ENCODE measurements at places on chromosomes 12 and 14.

- DNase-seq, result no peak
Measured at GRCh38 chr12:20629414-20630156, 65.5 kb upstream of the SLCO1C1 start.

DNA sequence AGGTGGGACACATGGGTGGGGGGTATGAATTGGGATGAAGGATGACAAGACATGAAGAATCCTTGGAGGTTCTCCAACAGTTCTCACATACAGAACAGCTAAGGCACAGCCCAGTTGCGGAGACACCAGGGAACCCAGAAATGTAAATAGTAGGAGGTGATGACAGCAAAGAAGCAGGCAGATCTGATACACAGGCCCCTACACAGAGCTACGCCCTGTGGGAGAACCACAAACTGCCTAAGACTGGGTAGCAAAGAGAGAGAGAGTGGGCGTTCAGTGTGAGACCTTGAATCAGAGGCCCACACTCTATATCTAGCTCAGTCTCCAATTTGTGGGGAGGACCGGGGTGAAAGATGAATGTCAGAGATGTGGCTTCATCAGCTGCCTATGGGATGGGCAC is 9.5 kb upstream of the NUMB start:
- DNase-seq, result no peak

- no peak for DNase-seq
Measured at GRCh38 chr14:52219488-52220084, 47.9 kb upstream of the PTGDR start.

DNA sequence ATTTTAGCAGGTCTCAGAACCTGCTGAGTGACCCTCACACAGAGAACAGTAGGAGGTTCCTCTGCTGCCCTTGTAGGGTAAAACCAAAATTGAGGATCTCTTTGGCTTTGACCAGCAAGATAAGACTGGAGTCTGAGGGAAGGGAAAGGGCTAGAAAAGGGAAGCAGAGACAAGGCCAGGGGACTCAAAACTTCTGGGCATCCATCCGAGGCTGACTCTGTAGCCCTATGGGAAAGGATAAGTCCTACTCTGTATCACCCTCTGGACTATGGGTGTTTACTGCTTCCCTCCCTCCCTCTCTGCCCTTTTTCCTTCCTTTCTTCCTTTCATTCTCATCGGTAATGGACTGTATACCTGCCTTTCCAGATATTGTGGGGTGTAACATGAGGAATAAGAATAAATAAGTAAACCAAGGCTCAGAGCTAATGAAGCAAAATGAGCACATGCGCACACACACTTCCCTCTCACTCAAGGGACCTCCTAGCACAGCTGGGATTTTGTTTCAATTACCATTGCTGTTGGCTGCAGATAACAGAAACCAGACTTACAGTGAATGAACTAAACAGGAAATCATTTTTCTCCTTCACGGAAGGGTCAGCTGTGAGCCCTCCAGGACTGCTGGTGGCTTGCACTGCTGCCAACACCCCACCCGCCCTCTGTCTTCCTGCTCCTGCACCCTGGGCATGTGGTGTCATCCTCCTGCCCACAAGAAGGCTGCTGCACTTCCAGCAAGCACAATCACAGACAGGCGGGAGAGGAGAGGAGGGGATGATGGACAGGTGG is 404.4 kb upstream of the CCDC196 start:
- no peak for DNase-seq

DNA sequence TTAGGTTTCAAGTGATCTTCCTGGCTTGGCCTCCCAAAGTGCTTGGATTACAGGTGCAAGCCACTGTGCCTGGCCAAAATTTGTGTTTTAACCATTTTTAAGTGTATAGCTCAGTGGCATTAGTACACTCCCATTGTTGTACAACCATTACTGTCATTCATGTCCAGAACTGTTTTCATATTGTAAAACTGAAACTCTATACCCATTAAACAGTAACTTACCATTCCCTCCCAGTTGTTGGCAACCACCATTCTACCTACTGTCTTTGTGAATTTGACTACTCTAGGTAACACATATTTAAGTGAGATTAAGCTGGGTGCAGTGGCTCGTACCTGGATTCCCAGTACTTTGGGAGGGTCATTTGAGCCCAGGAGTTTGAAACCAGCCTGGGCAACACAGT is 67.3 kb upstream of the KCNH3 start:
- DNase-seq, result no peak

GRCh38 chr12:111435661-111436201 is 30.0 kb downstream of the SH2B3 start:
- no peak for DNase-seq

DNA sequence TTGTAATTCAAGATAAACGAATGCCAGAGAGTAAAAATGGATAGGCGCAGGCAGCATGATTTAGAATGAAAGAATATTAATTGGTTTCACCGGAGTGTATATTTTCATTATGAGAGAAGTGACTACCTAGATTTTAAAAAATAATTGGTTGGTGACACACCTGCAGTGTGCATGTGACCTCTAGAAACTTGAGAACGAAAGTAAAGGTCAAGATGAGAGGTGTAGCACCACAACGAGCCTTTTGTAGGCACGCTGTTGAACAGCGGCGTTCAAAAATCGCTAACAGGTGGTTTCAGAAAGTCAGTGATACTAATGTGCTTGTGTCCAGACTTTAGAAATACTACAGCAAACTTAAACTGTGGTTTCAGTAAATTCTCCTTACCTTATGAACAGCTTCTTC is 123.8 kb downstream of the NPAS3 start:
- no peak for DNase-seq

DNA sequence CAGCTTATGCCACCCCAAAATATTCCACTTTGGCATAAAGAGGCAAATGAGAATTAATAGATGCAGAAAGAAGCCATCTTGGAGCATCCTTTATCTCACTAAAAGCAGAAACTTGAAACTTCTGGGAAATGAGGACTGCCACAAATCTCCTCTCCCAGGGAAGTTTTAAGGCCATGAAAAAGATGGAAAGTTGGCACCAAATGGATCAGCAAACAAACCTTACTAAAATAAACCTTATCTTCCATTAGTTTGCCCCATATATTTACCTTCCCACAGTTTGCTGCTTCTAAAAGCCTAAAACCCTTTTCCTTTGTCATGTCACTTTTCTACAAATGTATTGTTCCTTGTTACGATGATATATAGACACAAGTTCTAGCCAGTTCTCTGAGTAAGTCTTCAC is 340.0 kb upstream of the USP15 start:
- no peak for DNase-seq

DNA sequence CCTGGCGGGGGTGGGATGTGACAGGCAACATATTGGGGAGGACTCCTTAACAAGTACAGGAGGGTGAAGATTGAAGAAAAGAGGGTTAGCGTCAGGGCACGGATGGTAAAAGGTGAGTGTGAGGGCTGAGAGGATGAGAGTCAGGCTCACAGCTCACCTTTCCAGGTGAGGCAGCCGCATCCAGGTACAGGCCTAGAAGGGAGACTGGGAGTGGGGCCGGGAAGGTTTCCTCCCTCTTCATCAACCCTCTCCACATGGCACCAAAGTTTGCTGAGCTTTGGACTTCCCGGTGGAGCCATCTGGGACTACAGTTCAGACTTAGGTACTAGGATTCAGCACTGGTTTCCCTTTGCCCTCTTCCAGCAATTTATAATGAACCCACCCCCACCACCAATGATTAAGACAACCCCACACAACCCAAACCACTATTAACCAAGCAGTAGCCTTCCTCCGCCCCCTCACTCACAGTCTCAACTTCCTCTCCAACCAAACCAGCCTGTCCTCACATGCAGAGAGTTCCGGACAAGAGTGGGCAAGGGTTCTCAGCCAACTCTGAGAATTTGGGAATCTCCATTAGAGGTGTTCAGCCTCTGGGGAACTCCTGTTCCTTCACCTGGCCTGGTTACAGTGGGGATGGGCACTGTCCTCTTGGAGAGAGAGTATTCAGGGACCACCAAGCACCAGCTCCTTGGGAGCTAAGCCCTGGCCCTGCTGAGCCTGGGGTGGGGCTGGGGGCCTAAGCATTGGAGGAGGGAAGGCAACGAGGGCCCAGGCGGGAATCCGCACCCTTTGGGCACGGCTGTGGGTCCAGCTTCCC is 2.4 kb upstream of the HOXC4 start:
- DNase-seq, result no peak

DNA sequence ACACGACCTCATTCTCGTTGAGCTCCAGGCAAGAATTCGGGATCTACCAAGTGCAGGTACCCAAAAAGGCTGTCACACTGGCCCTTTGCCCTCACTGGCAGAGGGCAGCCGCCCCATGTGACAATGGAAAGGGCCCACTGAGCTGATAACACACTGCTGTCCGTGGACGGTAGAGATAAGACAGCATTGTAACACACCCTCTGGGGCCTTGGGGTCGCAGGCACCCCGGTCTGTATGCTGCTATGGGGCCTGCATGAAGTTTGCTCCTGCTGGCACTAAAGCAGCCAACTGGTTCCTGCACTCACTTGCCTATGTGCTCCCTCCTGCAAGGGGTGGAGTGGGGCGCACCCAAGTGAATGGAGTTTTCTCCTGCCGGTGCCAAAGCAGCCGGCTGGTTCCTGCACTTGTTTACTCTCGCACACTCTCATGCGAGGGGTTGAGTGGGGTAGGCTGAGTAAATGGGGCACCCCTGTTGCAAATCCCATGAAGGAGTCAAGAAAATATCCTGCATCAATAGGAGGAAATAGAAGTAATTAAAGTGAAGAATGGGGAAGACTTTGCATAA is 477.9 kb downstream of the ATP23 start:
- no peak for DNase-seq

- DNase-seq, result no peak
Measured at GRCh38 chr12:132740313-132740646, 21.4 kb downstream of the ANKLE2 start.

- DNase-seq, result no peak
Measured at GRCh38 chr12:32030151-32030550, 70.9 kb downstream of the RESF1 start.

DNA sequence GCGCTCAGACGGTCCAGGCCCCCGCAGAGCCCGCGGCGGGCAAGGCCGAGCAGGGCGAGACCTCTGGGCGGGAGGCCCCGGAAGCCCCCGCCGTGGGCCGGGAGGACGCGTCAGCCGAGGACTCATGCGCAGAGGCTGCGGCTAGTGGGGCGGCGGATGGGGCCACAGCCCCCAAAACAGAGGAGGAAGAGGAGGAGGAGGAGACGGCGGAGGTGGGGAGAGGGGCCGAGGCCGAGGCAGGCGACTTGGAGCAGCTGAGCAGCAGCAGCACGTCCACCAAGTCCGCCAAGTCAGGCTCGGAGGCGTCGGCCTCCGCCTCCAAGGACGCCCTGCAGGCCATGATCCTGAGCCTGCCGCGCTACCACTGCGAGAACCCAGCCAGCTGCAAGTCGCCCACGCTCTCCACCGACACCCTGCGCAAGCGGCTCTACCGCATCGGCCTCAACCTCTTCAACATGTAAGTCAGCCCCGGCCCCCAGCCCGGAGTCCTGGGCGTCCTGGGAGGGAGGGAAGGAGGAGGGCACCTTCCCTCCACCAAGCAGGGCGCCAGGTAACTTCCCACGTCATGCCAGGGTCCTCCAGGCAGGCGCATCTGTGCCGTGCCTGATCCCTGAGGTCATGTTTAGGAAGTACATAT is 72.4 kb downstream of the IQSEC3 start:
- DNase-seq, result no peak

DNA sequence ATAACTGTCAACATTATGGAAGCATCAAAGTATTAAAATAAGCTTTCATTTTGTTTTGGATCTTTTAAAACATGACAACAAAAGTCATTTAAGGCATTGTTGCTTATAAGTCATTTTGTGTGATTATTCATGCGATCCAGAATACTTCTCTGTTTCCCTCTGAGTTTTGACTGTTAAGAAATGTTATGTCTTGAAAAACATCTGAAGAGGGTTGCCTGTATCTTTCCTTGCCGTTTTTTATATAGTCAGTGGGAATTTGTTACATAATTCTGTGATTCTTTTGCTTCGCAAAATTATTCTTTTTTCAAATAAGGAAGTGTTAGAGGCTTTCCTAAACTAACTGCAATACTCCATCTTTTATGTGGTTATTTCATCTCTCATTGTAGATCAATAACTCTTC is 78.7 kb downstream of the SAMD4A start:
- no peak for DNase-seq

GRCh38 chr12:95605087-95605486 is 53.8 kb upstream of the USP44 start:
- DNase-seq, result no peak

DNA sequence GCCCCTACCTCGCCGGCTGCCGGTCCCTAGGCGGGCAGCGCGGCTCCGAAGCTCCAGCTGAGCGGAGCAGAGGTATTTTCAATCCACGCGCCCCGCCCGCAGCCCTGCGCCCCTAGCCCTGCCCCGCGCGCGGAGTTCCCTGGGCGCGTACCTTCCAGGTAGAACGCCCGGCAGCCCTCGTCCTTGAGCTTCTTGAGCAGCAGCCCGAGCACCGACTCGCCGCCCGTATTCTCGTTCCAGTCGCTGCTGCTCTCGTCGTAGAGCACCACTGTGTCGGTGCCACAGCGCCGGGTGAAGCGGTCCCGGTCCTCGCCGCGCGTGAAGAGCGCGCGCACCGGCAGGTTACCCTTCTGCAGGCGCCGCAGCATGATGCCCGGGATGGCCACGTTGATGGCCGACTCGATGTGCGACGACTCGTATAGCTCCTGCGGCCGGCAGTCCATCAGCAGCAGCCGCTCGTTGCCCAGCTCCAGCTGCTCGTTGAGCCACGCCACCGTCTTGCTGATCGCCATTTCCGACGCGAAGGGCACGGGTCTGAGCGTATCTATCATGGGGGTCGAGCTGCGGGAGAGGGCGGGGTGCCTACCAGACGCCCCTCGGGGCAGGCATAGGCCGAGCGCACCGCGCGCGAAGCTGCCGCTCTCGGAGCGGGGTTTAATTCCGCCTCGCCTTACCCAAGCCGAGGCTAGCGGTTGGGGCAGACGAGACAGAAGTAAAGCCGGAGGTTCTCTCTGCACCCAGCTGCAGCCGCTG is 636 bp downstream of the DUSP6 start:
- no peak for DNase-seq

DNA sequence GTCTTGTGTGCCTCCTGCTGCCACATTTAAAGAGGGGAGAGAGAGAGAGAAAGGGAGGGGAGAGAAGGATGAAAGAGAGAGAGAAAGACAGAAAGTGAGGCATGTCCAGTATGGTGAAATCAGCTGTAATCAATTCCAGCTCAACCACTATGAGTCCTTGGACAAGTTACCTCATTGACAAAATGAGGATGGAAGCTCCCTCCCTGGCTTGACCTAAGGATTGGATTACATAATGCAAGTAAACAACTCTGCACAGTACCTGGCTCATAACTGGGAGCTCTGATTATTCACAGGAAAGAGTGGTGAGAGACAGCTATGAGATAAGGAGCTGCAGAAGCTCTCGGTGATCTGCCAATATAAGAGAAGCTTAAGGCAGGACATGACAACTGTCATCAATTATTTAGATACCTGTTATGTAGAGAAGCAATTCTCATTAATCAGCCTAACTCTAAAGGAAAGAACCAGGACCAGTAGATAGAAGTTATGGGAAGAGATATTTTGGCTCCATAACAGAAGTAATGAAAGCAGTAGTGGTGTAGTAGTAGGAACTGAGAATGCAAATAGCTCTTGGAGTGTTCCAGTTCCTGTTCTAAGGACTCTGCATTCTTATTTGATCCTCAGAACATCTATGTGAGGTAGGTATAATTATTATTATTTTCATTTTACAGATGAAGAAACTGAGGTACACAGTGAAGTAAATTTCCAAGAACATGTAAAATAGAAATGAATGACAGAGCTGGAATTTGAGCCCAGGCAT is 791.6 kb downstream of the DIO2 start:
- no peak for DNase-seq

Data from SIG-M5 (cell line).